Activated naive CD4-positive, alpha-beta T cell (primary cell): ENCODE measurements at places on chromosomes 5 and 9.

GRCh38 chr9:115882911-115883310 is 270.7 kb upstream of the PAPPA start:
- DNase-seq, result no peak

DNA sequence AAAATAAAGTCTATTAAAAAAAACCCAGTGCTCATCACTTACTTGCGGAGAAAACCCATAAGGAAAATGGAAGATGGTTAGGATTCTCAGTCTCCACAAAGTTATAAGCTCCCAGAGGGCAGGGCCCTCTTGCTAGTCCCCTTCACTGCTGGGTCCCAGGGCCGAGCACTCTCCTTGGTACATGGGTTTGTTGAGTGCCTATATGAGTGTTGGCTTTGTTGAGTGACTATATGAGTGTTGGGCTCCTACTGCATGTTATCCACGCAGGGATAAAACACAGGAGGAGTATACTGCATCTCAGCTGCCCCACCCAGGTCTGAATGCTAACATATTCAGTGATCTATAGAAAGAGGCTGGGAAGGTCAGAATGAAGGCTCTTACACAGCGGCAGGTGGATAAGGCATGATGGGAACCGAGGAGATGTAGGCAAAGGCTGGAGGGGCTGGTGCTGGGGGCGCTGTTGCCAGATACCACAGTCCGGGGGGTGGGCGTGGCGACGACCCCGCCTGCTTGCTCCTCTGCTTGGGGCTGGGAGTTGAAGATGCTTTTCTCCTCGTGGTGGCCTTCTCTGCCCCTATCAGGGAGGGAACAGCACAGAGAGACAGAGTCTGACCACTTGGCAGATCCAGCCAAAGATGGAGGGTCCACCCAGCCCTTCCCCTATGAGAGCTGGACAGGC is 11.6 kb downstream of the ORM2 start:
- DNase-seq, result no peak

DNA sequence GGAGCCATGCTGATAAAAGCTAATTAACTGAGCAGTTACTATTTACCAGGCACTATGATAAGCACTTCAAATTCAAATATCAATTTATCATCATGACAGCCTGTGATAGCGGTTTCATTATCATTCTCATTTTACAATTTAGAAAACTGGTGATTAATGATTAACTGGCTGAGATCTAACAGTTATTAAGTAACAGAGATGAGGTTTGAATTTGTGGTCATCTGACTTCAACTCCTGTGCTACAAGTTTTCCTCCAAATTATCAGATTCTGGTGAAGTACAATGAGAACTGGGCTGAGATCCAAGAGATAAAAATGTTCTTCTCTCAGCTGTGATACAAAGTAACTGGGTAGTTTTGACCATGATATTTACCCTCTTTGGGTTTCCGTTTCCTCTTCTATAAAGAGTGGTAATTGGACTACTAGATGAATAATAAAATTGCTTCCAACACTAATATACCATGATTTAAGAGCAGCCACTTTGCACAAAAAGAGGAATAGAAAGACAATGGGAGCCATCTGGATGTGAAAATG is 74.5 kb upstream of the CCNG1 start:
- no peak for DNase-seq

DNA sequence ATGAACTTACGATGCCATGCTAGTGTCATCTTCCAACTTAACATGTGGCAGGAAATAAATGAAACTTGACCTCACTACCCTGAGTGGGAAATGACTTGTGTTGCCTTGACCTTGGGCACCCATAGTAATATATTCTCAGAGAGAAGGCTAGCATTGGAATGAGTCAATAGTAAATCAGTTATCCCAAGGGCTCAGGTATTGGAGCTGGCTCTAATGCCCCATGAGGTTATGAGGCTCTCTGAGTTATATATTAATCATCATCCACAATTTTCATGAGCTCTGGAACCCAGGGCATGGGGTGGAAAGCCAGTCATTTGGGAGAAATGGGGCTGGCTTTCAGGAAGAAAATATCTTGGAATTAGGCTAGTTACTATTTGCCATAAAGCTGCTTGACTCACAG is 42.4 kb upstream of the SMIM32 start:
- DNase-seq, result no peak

DNA sequence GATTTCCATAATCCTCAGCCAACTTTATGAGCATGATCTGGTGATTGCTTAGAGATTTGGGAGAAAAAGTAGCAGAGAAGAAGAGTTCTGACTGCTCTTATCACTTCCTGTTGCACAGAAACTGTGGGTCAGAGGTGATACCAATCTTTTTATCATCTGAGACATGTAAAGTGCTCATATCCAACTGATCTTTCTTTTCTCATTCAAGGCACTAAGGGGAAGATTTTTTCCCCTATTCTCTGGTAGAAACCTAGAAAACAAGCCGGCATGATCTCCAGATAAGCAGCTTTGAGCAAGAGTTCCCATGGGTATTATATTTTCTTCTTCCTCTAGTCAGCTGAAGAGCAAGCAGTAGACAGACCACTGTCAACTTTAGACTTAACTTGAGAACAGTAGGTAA is 29.0 kb upstream of the GPR150 start:
- no peak for DNase-seq

DNA sequence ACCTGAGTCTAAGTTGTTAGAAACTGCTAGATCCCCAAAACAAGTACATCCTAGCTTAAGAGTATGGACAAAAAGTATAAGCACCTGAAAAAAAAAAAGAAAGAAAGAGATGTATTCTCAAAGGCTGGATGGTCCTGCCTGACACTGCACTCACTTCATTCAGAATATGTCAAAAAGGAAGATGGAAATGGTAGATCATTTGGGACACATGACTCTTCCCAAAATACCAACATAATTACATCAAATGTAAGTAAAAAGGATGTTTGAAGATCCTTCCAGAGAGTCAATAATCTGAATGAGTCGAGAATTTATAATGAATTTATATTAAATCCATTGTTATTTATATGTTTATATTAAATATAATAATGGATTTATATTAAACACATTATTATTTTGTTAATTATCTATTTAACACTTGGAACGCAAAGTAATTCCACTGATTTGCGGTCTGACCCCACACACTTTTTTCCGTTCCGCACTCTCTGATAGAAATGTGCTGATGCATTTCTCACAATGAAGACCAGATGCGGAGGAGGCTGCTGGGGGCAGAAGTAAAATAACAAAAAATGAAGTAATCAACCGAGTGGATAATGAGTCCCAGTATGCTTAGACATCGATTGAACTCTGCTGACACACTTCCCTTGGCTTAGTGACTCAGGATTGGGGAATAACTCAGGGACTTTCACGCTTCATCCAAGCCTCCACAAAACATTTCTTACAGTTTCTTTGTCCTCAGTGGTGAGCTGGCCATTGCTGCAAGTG is 201.2 kb downstream of the ADAMTS12 start:
- no peak for DNase-seq

DNA sequence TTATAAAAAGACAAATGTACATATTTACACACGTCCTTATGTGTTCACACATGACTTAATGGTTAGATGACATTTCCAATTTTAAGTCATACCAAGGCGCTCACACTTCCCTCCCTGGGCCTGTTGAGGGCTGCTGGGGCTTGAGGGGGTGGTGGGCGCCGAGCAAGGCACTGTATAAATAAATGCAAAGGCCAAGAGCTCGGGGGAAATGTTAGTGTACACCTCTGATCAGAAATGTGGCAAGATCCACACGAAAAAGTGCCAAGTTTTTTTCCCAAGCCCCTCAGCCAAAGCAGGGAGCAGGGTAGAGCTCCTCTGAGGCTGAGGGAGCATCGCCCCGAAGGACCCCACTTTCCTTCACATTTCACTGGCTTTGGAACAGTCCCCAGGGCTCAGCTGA is 7.5 kb downstream of the IRF1 start:
- DNase-seq, result no peak

GRCh38 chr5:11139217-11139865 is 378.3 kb upstream of the DAP start:
- DNase-seq, result no peak

- DNase-seq, result no peak
These were observed 21.4 kb downstream of the TGFBR1 start for GRCh38 chr9:99126312-99126711.

DNA sequence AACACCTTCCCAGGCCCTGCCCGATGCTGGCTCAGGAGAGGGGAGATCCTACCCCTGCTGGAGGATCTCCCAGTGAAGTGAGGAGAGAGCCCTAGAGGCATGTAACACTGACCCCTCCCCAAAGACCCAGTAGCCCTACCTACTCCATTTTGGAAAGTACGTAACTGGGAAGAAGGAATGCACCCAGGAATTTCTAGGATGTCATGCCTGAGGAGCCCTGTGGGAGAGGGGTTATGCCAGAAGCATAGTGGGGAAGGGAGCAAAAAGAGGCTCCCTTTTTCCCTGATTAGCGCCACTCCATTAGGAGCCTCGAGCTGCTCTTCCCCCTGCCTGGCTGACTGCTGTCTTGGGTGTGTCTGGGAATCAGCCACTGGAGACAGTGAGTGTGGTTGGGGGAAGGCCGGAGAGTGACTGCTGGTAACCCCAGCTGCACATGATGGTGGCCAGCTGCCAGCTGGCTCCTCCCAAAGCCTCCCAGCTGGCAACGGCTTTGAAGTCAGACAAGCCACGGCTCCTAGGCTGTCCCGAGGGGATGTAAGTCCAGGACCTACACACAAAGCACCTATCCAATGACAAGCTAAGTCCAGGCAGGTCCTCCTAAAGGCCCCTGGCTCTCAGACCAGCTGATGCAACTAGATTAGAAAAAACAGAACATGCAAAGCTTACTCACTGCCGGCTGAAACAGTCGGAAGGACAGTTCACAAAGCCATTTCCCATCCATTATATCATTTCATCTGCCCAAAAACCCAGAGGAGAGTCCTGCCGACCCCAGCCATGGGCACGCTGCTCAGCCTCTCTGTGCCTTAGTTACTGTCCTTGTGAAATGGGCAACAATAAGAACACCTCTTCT is 136.5 kb upstream of the ABCA1 start:
- DNase-seq, result no peak

DNA sequence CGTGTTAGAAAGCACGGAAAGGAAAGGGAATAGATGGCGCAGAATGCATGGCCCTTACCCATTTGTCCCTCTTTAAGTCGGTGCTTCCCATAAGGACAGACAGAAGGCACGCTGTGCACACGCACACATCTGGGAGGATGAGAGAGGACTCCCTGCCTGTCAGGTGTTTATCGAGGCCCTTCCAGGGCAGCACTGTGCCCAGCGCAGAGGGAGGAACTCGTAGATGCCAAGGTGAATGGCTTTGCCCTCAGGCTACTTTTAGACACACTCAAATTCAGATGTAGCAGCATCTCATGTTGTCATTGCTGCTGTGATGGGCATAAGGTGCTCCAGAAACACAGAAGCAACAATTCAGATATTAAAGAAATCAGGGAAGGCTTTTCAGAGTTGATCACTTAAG is 70.2 kb upstream of the CTSL start:
- no peak for DNase-seq

GRCh38 chr9:112061152-112061740 is 113.9 kb downstream of the SUSD1 start:
- no peak for DNase-seq

GRCh38 chr5:62142351-62142750 is 163.7 kb upstream of the KIF2A start:
- no peak for DNase-seq
